Activated gamma-delta T cell treated with Interleukin-2 at 50 U/mL for 16 hours (primary cell): ENCODE measurements at places on chromosomes 6 and 20.

- no peak for DNase-seq
Measured at GRCh38 chr6:133206942-133207341, 34.2 kb upstream of the EYA4 start.

GRCh38 chr6:16174416-16175078 lies 45.7 kb downstream of the MYLIP start:
- no peak for DNase-seq

DNA sequence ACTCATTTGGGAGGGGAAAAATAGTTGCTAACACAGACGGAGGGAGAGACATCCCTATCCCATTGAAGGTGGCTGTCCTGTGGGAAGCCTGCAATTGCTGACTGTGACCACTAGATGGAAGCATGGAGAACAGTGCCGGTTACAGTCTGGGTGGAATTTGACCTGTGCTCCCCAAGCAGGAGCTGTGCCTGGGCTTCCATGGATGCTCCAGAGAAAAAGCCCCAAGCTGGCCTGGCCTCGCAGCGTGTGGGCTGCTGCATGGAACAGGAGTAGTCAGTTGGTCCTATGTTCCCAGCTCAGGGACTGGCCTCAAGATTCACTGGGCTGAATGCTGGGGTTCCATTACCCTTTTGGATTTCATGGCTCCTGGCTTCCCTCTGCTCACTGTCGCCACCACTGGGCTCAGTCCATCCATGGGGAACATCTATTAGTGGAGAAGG lies 116.3 kb upstream of the CHD6 start:
- DNase-seq, result peak; percentile 16

DNA sequence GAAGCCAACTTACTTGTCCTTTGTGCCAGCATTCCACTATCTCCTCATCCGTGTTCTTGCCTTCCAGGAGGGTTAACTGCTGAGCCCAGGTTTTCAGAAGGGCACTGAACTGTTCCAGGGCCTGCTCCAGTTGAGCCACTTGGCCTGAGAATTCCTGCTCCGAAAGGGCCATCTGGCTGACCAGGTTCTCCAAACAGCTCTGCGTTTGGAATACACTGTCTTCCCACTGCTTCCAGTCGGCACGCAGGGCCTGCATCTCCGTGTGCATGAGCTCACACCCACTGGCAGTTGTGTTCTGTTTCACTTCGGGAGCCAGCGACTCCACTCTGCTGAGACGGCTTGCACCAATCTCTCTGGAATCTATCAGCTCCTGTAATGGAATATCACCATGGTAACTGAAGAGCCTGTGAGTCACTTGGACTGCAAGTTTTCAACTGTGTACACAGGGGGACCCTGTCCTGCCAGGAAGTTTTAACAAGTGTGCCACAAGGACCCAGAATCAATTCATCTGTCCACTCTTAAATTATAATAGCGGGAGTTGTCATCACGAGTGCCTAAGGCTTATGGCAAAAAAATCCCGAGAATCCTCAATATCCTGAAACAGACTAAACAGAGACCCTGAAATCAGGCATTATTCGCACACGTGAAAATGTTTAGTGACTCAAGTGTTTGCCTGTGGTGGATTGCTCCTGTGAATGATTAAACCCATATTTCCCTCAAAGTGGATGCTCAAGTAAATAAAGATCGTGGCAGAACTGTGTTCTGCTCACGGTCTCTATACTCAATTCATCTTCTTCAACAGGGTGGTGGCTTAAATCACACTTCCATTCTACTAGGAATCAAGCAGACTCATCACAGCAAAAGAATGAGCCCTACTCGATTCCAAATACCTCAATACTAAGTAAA lies 255.9 kb downstream of the SYNE1 start:
- no peak for DNase-seq

GRCh38 chr6:3749067-3749841 lies 2.3 kb downstream of the PXDC1 start:
- DNase-seq, result no peak

DNA sequence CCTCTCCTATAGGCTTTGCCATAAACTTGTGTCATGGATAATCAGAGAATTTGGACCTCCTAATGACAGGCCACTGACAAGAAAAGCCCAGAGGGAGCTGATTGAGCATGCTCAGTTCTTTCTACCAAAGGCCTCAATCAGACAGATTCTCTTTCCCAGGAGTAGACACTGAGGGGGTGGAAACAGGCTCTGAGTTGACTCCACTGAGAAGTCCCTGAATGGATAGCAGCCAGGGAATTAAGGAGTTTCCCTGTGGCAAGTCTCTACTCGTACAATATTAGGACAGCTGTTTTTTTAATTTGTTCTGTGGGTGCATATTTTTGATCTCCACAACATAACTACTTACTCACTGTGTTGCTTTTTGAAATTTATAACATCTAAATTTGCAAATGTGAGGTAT lies 63.3 kb downstream of the SLC16A10 start:
- no peak for DNase-seq

DNA sequence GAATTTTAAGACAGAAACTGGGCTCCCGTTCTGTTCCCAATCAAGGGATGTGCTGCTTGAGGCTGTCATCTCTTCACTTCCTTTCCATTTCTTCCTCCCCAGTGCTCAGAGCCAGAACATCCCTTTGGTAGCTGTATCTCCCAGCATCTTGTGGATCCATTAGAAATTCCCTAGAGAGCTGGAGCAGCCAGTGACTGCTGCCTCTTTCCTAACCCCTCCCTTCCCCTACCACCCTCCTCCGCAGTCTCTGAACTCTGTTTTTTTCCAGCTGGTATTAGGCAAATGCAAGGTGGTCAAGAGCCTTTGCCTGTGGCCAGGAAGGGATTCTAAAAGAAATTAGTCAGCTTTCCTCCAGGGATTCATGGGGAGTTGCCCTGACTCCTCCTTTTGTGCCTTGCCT lies 208.0 kb downstream of the EYA2 start:
- no peak for DNase-seq

DNA sequence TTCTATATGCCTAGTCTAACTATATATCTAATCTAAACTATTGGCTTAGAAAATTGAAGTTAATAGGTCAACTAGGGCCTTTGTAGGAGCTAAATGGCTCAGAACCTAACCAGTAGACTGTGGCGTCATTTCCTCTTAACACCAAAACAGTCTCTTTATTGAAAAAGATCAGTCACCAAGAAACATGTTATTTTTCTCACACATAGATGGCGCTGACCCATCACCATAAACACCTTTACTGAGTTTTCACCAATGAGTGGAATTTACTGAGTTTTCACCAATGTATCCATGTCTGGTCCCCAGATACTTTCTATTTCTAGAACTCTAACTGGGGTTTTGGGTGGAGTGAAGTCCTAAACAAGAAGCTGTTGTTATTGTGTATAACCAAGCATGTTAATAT lies 636.0 kb downstream of the BCKDHB start:
- DNase-seq, result no peak

- DNase-seq, result no peak
Measured at GRCh38 chr6:23584134-23584763, 541.8 kb upstream of the NRSN1 start.

- no peak for DNase-seq
Measured at GRCh38 chr6:42295677-42296076, 78.0 kb upstream of the MRPS10 start.

DNA sequence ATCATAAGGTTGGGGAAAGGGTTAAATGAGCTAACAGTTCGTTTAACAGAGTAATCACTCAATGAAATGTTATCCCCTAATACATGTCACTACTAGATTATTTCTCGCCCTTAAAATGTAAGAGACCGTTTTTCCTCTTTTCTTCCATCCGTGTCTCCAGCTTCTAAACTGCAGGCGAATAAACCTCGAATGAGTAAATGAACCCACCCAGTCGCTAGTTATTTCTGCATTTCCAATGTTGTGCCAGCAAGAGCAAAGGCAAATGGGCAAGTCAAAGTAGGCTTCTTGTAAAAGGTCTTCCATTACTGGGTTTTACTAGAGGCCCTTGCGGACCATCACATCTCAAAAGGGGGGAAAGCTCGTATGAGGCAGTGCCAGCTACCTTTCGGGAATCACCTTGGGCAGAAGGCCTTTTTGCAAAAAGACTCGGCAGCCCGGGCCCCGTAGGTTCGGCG lies 400 bp upstream of the SMAP1 start:
- DNase-seq, result no peak

GRCh38 chr6:355373-356208 lies 36.0 kb upstream of the IRF4 start:
- DNase-seq, result no peak

GRCh38 chr6:26520850-26521599 lies 17.1 kb upstream of the HMGN4 start:
- DNase-seq, result peak; percentile 84

GRCh38 chr6:132708771-132709170 lies 5.1 kb downstream of the VNN1 start:
- no peak for DNase-seq

GRCh38 chr20:20754714-20755113 lies 42.3 kb upstream of the RALGAPA2 start:
- no peak for DNase-seq

DNA sequence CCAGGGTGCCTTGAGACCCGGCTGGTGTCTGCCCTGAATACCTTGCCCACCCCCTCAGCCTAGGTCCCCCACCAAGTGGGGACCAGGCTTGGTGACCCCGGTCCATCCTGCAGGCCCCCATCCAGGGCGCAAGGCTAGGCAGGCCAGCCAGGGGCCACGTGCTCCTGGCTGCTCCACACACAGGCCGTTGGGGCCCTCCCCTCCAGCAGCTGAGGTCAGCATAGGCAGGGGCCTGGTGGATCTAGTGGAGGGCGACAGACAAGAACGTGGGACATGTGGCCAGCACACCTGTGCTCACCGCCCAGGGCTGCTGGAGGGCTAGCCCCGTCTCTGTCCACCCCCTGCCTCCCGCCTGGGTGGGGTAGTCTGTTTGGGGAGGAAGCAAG lies 7.5 kb upstream of the HRH3 start:
- DNase-seq, result no peak

GRCh38 chr20:38298768-38299288 lies 5.1 kb upstream of the BPI start:
- DNase-seq, result no peak

- no peak for DNase-seq
Measured at GRCh38 chr6:116434056-116434725, 27.0 kb upstream of the CALHM6 start.

- peak; percentile 82 for DNase-seq
Measured at GRCh38 chr6:158559895-158560835, at the start of gene TMEM181. Gene TMEM181, plus strand, starts transcription at chr6:158560091. Its CDS starts 134 bp downstream, at chr6:158560225.

DNA sequence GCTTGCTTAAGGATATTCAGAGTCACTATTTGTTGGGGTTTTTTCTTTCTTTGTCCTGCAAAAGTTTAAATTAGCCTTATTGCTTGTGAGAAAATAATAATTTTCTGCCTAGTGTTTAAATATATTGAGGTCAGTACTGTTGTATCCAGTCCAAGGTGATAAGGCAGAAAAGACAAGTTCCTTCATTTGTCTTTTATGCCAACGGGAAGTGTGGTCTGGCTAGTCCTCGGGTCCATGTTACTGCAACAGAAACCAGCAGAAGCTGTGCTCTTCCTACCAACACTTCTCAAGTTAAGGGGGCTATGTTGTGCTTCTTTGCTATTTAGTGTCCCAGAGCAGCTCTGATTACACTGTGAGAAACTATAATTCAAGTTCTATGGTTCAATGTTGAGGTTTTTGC lies 301.1 kb downstream of the TBC1D7 start:
- no peak for DNase-seq

GRCh38 chr6:134168590-134169208 lies 116.3 kb upstream of the SLC2A12 start:
- DNase-seq, result no peak

GRCh38 chr20:47561180-47561579 lies 59.5 kb downstream of the NCOA3 start:
- no peak for DNase-seq

- DNase-seq, result no peak
Measured at GRCh38 chr6:17470202-17470937, 77.0 kb downstream of the CAP2 start.

DNA sequence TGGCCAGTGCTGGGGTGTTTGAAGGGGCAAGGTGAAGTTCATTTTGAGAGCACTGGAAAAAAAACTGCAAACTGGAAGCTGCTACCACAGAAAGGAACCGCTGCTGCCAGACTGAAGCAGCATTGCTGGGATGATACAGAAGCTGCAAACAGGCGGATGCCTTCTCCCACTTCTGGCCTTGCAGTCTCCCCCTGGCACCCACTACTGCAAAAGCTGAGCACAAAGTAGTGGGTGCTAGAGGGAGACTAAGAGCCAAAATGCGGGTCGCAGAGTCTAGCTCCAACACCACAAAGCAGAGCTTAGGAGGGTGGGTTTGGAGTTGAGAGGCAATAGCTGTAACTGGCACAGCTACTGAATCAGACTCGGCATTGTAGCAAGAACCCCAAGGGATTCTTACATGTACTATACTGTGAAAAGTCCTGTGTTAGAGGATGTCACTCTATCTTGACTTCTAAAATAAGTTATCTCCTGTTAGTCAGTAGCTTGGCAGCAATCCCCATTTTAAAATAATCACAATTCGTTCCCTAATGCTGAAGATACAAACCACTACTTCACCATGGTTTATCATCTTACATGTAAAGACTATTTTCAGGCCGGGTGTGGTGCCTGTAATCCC lies 44.0 kb upstream of the COL21A1 start:
- DNase-seq, result no peak

DNA sequence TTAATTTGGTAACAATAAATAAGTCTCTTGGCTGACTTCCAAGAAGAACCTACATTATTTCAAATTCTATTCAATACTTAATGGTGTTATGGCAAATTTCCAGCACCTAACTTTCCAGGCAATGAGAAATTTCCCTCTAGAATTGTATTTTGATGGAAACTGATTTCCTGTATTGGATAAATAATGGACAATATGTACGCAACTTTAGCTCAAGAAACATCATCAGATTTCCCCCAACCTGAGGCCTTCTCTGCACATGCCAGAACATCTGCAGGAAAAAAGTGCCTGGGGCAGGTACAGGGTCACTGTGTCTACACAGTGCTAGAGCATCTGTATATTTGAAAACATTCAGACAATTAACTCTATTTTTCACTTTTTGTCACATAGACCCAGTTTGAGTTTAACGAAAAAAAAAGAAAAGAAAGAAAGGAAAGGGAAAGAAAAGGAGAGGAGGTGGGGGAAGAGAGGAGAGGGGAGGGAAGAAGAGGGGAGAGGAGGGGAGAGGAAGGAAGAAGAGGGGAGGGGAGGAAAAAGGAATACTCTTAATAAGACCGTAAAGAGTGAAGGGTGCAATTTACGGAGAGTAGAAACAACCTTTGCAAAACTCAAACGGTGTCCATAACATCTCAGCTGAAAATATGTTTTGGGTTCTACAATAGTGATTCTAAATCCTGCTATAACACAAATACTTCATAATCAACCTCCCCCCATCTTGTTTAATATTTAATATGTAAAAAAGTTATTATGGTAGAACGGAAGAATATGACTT lies 130.0 kb downstream of the TSHZ2 start:
- no peak for DNase-seq
